ENCODE measurements at places on chromosomes 3 and 15.

DNA sequence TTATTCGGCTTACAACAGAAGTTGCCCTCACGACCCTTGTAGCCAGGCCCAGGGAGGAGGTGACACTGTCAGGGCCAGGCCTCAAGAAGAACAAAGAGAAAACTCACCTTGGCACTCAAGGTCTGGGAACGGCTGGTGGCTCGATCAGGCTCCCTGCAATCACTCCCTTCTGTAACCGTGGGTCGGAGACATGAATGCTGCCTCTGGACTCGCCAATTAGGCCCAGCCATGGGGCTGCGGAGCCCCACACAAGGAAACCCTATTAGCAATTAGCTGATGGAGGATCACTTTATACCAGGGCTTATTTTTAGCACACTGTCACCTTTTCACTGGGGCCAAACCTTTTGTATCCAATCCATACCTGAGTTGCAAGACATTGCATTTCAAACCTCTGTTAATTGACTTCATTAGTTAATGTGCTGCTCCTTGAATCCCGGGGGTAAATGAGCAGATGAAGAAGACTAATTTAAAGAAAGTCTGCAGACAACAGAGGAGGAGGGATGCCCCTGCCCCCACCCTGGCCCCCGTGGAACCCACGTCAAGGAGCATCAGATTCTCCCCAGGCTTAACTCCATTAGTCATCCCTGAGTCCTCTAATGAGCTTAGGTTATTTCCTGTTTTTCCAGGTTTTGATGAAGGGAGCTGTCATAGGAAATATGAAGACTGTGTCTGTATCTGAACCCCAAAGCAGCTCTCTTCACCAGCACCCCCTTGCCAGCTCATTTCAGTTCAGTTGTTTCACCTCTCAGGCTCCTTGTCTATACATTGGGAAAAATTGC is 255.3 kb downstream of the RORA start:
- DNase-seq: no peak

DNA sequence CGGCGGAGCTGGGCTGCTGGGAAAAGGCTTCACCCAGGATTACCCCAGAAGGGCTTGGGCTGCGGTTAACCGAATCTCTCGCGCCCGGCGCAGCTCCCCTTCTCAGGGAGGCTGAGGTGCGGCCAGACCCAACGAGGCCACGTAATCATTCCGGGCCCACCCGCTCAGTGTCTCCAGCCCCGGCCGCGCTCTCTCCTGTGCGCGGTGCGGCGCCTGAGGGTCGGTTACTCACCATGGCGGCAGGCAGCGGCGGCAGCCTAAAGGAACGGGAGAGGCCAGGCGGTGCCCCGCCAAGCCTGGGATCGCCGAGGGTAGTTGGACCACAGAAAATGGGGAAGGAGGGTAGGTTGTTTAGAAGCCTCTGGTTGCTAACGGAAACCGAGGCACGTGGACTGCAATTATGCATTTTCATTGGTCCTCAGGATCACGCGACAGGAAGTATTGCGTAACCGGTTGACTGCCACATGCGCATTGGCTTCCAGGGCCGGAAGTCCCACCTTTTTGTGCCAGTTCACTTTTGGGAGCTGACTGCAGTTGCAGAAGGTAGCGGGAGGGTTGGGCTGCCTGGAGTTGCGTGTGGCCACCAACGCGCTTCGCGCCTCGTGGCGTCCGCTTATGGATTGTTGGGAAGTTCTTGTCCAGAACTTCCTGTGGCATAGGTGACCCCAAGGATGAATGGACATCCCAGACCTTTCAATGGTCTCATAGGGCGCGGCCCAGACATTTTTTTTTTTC is at the start of gene LZTFL1:
Gene LZTFL1 (minus strand): TSS at position 363 of the 735 bp plus-strand sequence. CDS start 128 bp downstream, at position 235.
- DNase-seq: peak; percentile 77

GRCh38 chr15:89825271-89825940 is 10.8 kb upstream of the ANPEP start:
- DNase-seq: no peak

- no peak for DNase-seq
Measured at GRCh38 chr15:26773067-26773877, 406 bp upstream of the GABRB3 start.

DNA sequence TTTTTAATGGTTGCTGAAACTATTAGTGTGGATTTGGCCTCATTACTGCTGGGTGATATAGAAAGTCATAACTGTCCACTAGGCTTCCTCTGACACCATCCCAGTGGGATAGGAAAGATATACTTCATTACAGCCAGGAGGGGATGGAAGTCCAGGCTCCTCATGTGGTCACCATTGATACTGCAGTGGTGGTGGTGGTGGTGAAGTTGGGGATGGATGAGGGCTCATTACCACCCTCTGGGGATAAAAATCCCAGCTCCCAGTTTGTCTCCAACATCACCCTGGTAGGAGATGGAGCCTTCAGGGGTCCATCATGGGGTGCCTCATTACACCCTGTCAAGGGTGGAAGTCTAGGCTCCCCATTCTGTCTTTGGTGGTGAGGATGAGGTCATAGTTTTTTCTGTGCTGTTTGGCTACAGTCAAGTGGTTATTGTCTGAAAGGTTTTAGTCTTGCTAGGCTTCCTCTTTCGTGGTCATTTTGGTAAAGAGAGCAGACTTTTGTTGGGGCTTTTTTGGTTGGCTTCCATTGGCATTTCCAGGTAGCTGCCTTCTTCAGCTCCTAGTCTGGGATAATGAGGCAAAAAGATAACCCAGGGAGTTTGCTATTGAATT is 30.1 kb upstream of the FILIP1L start:
- DNase-seq: no peak

DNA sequence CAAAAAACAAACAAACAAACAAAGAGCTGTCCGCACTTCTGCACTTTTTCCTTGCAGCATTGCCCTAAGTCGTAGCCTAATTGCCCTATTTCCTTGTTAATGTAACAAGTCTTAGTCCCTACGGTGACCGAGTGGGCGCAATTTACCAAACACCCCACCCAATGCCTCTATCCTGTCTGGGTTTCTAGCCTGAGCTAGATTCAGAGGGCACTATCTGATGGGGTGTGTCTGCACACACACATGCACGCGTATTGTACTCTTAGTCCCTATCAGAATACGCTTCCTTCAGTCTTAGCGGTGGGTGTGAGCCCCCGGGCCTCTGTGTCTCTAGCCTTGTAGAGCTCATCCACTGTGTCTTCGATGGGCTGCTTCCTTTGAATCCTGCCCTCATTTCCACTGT is 125.9 kb upstream of the DLG1 start:
- no peak for DNase-seq

DNA sequence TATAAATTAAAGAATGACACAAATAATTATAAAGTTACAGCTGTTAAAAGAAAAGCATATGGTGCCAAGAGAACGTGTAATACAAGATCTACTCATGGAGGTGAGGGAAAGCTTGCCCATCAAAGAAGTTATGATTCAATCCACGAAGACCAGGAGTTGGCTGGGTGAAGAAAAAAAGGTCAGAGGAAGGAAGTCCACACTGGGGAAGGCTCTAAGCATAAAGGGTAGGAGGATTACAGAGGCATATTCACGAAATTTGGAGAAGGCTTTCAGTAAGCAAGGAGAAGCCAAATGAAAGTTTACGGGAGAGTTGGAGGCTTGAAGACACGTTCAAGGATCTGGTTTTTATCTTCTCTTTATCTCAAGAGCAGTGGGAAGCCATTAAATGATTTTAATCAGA is 1.8 kb upstream of the TGFBR2 start:
- DNase-seq: no peak

DNA sequence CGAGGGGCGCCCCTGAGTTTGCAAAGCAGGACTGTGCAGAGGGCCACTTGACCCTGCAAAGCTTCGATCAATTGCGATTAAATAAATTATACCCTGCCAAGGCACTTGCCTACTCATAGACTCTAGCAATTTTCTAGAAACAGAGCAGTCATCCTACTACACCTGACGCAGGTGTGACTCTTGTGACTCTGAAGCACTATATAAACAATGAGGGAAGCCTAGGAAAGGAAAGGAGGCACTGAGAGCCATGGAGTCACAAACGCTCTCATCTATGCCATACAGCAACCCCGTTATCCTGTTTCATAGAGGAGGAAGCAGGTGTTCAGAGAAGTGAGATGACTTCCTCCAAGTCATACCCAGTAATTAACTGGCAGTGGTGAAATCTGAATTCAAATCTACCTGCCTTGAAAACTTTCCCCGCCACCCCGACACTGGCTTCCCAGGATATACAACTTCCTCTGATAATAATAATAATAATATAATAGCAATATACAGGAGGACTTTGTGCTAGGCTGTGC is 14.4 kb downstream of the ARHGEF3 start:
- no peak for DNase-seq

- no peak for DNase-seq
Measured at GRCh38 chr3:52053307-52054304, 2.8 kb downstream of the DUSP7 start.

DNA sequence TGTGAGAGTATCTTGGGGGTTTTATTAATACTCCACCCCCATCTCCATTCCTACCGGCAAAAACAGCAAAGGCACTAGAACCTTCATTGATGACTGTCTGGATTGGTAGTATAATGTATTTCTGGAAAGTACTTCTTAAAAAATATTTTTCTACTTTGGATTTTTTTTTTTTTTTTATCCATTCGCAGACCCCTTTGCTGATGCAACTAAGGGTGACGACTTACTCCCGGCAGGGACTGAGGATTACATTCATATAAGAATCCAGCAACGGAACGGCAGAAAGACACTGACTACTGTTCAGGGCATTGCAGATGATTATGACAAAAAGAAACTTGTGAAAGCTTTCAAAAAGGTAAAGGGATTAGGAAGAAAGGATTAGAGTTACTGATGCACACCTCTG is 1.2 kb downstream of the EIF1B start:
- DNase-seq: no peak

- no peak for DNase-seq
Measured at GRCh38 chr15:37004373-37004869, 95.9 kb downstream of the MEIS2 start.

DNA sequence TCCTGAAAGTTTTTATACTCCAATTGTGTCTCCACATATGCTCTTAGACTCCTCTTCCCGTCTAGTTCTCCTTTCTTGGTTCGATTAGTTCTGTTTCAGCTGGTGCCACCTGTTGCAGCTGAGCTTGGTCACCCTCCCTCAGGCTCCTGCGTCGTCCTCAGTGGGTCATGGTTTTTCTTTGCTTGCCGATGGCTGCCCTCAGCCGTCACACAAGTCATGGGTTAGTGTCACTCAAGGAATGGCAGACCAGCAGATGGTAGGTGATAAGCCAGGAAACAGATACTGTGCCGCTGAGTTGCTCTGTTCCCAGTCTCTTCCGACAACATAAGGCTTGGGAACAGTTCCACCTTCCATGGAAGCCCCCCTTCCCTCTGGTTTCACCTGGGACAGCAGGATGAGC is 109.9 kb downstream of the IGF1R start:
- DNase-seq: no peak

GRCh38 chr3:25784971-25785370 is 1.7 kb upstream of the NGLY1 start:
- DNase-seq: no peak

- DNase-seq: no peak
Measured at GRCh38 chr3:11260460-11260859, 11.7 kb upstream of the ATG7 start.

GRCh38 chr15:98416222-98416855 is 232.0 kb upstream of the IGF1R start:
- no peak for DNase-seq

DNA sequence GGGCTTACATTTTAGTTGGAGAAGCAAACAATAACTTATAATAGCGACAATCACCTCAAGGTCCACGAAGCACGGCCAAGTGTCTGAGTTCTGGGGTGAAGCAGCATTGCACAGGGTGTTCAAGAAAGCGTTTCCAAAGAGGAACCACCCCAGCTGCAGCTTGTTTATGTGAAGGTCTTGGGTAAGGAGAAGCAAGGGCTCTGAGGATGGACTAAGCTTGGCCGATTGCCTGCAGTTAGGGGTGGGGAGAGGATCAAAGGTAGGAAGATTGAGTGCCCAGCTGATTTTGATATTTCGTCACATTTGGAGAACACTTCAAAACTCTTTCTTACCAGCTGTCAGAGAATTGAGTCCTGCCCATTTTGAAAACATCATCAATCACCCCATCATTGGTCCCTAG is 321.6 kb upstream of the DNAJC19 start:
- DNase-seq: no peak

All from stimulated activated CD8-positive, alpha-beta memory T cell treated with anti-CD3 and anti-CD28 coated beads, Interleukin-4, amount 100 ng/mL, for 1 hour (primary cell).